AG04449 (cell line): ENCODE measurements at places on chromosomes 7 and 10.

DNA sequence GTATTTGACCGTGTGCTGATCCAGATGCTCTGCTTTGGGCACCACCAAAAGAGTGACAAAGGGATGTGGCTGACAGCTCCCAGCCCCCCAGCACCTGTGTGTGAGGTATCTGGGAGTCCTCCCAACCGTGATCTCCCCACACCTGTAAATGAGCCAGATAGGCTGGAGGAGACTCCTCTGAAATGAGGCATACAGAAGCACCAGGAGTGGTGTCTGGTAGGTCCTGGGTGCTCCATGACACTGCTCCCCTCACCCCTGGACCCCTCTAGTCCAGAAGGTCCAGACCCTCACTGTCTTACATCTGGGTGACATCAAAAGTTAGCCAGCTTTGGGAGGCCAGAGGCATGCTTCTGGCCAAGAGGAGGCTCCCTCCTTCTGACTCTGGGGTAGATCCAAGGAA, 20.0 kb upstream of the DRGX start:
- no peak for DNase-seq

- DNase-seq, result no peak
Observed at GRCh38 chr7:126780993-126781392, 471.7 kb downstream of the GRM8 start.

DNA sequence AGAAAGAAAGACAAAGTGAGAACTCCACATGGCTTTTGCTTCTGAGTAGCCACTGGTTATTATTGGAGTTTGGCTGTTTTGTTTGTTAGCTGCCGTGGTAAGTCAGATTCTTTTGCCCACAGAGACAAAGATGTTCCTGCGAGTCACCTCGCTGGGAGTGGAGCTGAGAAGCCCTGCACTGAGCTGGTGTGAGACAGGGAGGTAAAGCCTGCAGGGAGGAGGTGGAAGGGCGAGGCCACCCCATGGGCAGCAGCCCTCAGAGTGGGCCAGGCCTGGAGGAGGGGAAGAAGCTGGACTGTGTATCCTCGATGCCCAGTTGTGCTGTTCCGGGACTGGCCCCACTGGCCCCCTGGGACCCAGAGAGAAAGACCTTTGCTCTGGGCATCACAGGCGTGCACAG, 14.3 kb upstream of the NOM1 start:
- DNase-seq, result no peak

DNA sequence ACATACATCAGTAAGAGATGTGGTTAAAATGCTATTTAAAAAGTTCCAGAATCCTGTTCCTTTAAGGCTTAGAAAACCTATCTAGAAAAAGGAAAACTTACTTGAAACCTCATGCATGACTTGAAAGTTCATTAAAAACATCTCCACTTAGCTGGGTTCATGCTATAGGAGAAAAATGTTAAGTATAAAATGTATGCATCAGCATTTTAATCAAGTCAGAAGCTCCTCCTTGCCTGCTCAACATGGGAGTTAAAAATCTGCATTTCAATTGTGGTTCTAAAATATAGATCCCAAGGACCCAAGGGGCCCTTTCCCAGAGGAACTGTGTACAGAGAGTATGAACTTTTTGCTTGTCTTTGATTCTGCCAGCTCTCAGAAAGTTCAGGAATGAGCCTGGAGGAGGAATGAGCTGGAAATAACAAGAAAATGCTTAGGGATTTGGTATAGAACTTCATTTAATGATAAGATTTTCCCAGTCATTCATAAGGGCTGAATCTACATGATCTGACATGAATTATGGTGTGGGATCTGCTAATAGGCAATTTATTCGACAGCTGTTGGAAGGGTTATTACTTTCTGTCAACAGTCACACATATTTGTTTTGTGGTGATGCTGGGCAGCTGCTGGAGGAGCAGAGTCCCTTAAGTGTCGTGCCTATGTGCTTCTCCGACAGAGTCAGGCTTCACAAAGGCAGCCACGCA, 85.6 kb upstream of the MTPN start:
- DNase-seq, result no peak

DNA sequence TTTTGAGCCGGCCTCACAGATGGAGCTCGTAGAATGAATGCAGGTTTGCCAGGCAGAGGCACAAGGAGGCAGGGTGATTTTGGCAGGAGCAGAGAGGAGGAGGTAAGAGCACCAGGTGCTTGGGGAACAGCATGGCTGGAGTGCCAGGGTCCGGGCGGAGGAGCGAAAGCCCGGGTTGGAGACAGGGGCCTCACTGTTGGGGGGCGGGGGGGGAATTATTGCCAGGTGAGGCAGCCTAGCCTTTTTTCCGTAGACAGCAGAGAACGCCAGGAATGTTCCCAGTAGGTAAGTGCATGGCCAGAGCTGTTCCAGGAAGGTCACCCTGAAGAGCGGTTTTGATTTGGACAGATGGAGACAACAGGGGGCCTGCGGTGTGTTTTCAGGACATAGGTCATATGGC, 9.5 kb downstream of the SRRM3 start:
- no peak for DNase-seq

DNA sequence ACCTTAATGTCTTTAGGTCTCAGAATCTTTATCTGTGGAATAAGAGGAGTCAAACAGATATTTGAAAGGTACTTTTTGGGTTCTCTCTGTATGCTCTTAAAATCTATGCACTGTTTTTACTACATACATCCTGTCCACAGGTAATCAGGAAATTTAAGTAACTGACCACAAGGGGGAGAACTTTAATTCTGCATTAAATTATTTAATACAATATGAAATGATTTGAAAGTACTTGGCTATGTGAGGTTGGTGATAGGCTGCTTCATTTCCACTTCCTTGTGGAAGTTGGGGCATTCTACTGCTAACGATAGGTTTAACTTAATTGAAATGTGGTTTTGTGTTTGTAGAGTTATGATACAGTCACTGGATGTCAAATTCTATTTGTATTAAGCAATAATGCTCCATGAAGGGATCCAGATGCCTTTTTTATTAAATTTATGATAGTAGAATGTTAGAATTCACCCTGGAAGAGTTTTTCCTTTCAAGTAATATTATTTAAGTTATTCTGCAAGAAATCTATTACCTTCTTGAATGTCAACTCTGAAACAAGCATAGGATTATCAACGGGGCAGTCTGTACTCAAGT, 6.0 kb downstream of the TEX47 start:
- DNase-seq, result no peak

DNA sequence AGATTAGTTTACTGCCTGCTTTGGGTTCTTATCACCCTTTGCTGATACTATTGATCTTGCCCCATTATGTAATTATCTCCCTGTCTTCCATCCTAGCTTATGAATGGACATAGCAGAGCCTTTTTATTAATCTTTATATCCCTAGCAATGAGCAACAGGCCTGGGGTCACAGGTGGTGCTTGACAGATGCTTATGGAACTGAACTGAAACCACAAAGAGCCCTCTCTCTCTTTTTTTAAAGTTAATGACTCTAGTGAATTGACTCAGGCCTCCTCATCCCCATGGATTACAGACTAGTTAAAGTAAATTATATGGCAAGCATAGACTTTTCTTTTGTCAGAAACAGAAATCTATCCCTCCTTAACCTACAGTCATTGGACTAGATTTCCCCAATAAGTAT, 265.2 kb downstream of the PHTF2 start:
- DNase-seq, result no peak

GRCh38 chr7:5282543-5283316, at the start of gene SLC29A4:
SLC29A4 (plus strand) TSS chr7:5282943; CDS start chr7:5287817, 4,874 bp downstream.
- no peak for DNase-seq

DNA sequence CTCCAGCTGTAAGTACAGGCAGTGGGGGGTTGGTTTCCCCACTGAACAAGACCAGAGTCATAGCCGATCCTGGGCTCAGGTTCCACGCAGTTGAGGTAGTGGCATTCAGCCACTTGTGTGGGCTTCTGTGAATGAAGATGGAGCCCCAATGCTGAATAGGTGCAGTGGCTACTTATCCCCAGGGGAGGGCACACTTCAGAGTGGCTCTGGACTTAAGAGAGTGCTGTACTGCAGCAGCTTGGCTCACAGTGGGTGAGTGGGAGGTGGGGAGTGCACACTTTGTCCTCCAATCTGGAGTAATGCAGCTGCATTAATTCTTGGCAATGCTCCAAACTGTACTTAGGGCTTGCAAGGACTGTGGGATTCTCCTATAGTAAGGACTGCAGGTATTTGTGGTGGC, 81.9 kb downstream of the BUB3 start:
- no peak for DNase-seq

- DNase-seq, result no peak
Observed at GRCh38 chr10:110151467-110151866, 55.9 kb upstream of the MXI1 start.

GRCh38 chr7:38550836-38551235, 80.3 kb downstream of the AMPH start:
- no peak for DNase-seq

DNA sequence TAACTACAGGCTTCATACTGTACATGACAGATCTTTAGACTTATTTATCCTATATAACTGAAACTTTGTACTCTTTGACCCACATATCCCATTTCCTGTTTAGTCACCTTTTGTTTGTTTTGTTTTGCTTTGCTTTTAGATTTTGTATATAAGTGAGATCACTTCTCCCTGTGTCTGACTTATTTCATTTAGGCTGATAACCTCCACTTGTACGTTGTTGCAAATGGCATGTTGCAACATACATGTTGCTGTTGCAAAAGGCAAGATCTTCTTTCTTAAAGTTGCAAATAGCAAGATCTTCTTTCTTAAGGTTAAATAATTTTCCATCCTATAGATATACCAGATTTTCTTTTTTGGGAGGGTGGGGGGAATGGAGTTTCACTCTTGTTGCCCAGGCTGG, 341.5 kb downstream of the OTUD1 start:
- no peak for DNase-seq

- no peak for DNase-seq
Observed at GRCh38 chr10:66811211-66811610, 114.6 kb upstream of the LRRTM3 start.

- DNase-seq, result no peak
Observed at GRCh38 chr10:101367569-101368453, 13.8 kb downstream of the BTRC start.

- DNase-seq, result no peak
Observed at GRCh38 chr10:30999070-30999712, 32.5 kb downstream of the ZNF438 start.

DNA sequence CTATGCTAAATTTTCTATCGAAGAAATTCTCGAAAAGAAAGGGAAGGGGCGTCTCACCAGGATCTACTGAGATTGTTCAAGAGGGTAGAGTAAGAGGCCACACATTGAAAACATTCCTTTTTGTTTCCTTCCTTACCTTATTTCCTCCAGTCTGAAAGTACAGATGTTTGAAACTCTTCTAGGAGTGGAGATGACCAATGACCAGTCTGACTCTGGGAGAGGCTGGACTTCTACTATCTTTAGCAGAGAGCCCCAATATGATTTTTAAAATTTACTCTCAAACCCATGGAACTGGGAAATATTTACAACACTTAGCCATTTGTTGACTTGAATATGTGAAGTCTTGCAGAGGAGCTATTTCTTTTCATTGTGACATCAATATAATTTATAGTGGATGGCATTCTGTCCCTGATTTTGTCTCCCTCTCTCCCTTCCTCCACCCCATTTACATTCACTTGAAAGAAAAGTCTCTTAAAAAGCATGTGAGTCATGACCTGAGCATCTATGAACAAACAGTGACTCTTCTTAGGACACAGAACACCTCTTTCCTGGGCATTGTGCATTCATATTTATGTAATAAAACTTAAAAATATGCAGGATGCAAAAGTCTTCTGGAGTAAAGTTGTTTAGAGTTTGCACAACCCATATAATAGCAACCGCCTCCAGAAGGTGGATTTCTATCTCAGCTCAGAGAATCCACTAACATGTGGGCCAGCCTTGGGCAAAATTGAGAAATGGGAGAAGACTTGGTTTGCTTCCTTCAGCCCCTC, 31.2 kb upstream of the BMPER start:
- DNase-seq, result no peak

DNA sequence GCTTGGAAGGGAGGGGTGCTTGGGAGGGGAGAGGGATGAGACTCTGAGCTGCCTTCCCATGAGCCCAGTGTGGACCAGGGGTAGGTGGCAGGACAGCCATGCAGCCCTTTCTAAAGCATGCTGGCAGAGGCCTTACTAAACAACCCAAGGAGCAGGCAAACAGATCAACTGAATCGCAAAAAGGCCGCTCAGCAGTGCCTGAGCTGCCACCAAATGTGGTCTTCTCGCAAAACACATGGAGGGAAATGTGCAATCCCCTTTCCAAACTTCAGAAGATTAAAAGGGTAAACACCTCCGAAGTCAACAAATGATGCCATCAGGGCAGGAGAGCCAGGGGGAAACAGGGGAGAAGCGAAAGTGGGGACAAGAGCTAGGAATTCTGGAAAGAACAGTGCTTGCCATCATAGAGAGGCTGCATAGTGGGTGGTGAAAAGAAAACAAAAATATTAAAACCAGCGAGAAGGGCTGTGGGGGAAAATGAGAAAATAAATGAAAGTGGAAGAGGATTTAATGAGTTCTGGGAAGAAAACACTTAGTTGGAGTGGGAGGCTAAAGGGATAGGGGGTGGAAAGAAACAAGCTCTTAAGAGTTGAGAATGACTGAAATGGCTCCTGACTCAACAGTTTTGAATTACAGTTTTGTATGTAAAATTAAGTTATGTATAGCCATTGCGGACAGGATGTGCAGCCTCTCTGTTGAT, 62.2 kb upstream of the ZNF32 start:
- no peak for DNase-seq

DNA sequence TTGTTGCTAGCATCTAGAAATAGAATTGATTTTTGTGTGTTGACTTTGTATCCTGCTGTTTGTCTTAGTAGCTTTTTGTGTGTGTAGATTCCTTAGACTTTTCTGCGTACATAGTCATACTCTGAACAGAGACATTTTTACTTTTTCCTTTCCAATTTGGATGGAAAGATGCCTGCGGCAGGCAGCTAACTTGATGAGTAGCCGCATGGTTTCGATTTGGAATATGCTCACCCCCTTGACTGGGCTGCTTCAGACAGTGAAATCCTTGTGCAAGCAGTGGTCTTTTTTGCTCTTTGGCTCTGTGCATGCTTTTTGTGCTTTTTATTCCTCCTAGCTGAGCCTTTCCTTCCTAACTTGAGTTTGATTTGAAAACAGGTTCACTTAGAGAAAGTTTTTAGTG, 71.8 kb downstream of the HHEX start:
- DNase-seq, result no peak

GRCh38 chr7:155625557-155625956, 18.9 kb upstream of the RBM33 start:
- no peak for DNase-seq

GRCh38 chr10:91000470-91000869, 79.6 kb upstream of the ANKRD1 start:
- no peak for DNase-seq

GRCh38 chr10:46292573-46293023, 5.8 kb downstream of the ANTXRL start:
- no peak for DNase-seq

GRCh38 chr10:131943021-131943814, 38.5 kb downstream of the BNIP3 start:
- no peak for DNase-seq

DNA sequence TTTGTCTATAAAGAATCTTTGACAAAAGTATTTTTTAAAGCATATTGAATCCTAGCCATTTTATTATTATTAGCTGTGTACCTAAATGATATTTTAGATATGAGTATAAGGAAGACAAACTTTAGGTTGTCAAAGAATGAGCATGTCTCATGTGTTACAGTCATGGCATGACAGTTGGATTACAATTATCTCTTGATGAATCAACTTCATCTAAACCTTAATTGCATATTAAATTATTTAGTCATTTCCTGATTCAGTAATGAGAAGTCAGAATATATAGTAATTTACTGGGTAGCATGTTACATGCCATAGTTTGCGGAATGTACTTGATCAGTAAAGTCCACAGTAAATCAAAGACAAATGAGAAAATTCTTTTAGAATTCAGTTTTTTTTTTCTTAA, 59.2 kb downstream of the MAPK8 start:
- no peak for DNase-seq

GRCh38 chr10:76393875-76394706, 962.7 kb downstream of the LRMDA start:
- no peak for DNase-seq
